Endothelial cell of umbilical vein (primary cell): ENCODE measurements at places on chromosomes 6 and 20.

DNA sequence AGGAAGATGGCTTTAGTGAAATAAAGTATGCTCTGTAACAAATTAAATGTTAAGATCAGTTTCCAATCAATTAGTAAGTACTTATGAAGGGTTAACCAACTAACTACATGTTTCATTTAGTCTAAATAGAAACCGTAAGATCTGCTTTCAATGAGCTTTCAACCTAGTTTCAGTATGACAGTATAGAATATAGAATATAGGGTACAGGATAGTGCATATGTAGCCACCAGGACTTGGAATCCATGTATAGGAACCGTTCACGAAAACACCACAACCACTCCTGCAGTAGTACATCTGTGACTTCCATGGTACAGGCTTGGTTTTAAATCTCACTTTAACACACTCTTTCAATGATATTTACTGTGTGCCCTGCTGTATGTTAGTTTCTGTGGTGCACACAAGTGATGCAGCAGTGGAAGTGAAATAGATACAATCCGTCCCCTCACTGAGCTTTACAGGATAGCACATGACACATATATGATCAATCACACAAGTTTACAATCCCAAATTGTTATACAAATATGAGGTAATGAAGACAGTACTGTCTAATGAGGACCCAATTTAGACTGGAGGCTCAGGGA lies 479.7 kb upstream of the MARCKS start:
- DNase-seq: no peak

DNA sequence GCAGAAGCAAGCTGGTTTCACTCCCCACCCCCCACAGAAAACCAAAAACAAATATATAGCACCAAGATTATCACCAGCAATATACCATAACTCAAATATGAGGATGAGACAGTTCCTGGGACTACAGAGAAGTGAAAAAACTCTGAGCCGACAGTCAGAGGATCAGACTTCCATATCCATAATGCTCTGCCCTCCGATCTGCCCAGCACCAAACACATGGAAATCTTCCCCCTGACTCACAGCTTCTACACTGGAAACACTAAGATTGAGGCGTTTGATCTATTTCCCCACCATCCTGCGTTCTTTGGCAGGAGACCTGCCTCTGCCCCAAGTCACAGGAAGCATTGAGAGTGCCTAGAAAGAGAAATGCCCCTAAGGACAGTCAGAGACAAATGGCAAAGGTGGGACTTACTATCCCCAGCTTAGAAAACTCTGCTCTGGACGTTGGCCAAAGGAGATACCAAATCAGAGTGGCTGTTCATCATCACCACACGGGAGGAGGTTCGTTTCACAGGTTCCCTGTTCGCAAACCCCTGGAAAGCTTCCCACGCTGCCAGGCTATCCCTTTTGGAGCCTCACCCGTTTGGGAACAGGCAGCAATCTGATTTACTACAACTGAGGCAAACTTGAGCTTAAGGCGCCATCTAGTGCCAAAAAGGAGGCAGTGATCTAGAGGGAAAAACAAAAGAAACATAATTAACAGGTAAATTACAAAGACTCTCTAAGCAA lies 48.7 kb upstream of the SRSF6 start:
- DNase-seq: peak; percentile 38

- DNase-seq: no peak
Observed at GRCh38 chr20:1286267-1287024, 20.4 kb downstream of the SNPH start.

DNA sequence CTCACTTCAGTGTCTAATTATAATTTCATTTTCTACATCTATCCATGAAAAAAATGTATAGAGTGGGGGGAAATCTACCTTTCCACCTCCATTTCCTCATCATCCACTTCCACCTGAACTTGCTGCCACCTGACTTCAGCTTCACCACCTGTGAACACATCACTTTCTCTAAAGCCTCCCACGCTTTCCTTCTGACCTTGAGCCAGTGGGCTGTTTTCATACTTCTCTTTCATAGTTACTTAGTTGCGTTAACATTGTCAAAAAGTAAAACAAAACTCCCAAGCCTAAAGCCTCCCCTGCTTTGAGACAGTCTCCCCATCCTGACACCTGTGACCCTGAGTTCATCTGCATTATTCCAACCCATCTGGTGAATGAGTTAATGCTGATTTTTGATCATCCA lies 47.3 kb downstream of the KLHL31 start:
- no peak for DNase-seq

GRCh38 chr20:37562695-37563480 lies 35.2 kb upstream of the BLCAP start:
- no peak for DNase-seq

DNA sequence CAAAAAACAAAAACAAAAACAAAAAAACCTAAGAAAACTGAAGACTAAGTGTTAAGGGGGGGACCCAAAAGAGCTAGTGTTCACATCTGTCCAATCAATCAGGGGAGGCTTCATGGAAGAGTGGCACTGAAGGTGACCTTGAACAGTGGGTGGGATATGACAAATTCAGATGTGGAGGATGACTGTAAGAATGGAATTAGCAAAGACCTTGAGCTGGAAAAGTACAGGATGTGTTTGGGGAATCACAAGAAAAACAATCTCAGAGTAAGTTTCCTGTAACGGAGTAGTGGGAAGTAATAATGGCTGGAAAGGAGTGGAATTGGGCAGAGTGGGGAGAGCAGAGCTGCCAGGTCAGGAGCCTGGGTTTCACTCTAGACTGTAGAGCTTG lies 2.9 kb upstream of the IER3 start:
- peak; percentile 92 for DNase-seq

- no peak for DNase-seq
Observed at GRCh38 chr6:112188906-112189305, 65.5 kb downstream of the LAMA4 start.
